NCI-H187 (cell line): ENCODE measurements at places on chromosomes 6 and 20.

DNA sequence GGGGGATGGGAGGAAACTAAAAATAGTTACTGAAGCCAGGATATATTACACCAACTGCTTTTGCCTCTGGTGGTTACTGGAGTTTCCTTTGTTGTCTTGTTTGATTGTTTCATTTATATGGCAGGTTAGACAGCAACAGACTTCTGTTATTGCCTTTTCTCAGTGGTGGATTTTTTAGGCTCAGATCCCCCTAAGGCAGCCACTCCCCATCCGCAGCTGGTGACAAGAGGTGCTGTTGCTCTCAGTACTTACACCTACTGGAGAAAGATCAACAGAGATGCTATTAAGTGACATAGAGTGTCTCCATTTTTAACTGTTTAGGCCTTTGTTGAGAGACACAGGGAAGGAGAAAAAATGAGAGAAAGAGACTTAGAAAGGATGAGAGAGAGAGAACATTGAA is 552.1 kb downstream of the PKHD1 start:
- DNase-seq: no peak

DNA sequence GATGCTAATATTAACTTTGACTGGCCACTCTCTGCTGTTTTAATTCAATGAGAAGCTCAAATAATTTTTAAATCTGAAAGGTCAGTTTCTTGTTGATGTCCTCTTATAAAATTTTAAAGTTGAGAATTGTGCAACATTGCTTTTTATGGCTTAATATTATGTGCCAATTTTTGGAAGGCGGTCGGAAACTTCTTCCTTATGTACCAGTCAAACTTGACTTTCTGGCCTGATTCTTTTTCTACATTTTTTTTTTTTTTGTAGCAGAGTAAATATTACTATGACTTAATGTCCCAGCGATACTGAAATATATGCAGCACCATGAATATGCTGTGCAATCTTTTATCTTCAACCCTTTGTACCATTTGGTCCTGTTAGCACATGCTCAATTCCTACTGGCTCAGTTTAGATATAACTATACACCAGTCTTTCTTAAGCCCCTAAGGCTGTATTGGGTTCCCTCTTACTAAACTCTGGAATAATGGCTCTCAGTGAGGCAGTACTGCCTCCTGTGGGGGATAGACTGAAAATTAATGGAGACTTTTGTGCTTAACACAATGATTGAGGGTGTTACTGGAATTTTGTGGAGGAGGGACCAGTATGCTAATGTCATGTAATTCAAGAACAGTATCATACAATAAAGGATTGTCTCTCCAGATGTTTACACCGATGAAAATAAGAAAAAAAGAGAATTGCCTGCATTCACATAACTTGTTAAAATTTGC is 156.4 kb upstream of the SYNCRIP start:
- no peak for DNase-seq

- DNase-seq: no peak
Measured at GRCh38 chr6:124073820-124074587, 270.3 kb downstream of the NKAIN2 start.

DNA sequence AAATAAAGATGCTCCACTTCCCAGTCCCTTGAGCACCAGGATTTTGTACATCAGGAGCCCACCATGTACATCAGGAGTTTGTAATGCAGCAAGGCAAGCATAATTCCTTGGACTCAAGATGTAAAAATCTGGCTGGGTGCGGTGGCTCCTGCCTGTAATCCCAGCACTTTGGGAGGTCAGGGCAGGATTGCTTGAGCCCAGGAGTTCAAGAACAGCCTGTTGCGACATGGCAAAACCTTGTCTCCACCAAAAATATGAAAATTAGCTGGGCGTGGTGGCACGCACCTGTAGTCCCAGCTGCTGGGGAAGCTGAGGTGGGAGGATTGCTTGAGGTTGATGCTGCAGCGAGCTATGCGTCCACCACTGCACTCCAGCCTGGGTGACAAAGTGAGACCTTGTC is 16.1 kb upstream of the MAP1LC3A start:
- DNase-seq: no peak

- peak; percentile 14 for DNase-seq
Measured at GRCh38 chr6:72553531-72554511, 68.0 kb upstream of the KCNQ5 start.

- no peak for DNase-seq
Measured at GRCh38 chr20:58075586-58076345, 152.7 kb downstream of the ANKRD60 start.

DNA sequence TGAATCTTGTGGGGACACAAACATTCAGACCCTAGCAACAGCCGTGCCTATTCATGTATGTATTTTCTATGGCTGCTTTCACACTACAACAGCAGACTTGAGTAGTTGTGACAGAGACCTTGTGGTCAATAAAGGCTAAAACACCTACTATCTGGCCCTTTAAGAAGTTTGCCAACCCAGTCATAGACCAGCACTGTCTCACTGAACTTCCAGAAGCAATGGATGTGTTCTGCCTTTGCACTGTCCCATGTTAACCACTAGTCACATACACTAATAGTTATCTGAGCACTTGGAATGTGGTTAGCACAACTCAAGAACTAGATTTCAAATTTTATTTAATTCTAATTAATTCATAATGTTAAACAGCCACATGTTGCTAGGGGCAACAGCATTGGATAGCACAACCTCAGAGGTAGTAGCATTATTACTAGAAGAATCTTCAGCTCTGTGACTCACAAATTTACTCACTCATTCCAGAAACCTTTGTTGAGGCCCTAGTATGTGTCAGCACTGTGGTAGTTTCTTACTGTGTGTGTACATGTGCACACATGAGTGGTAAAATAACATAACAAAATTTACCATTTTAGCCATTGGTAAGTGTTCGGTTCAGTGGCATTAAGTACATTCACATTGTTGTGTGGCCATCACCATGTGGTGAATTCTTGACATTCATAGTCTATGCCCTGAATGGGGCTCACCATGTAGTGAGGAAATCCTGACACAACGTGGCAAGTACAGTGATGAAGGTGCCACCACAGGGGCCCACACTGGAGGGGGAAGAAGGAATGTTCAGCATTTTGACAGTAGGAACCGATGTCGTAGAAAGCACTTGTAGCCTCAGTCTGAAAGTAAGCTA is 107.3 kb downstream of the CEP57L1 start:
- DNase-seq: no peak

- no peak for DNase-seq
Measured at GRCh38 chr6:152173957-152174356, 366.5 kb downstream of the ESR1 start.

GRCh38 chr20:56653211-56653610 is 24.1 kb downstream of the TFAP2C start:
- DNase-seq: no peak

DNA sequence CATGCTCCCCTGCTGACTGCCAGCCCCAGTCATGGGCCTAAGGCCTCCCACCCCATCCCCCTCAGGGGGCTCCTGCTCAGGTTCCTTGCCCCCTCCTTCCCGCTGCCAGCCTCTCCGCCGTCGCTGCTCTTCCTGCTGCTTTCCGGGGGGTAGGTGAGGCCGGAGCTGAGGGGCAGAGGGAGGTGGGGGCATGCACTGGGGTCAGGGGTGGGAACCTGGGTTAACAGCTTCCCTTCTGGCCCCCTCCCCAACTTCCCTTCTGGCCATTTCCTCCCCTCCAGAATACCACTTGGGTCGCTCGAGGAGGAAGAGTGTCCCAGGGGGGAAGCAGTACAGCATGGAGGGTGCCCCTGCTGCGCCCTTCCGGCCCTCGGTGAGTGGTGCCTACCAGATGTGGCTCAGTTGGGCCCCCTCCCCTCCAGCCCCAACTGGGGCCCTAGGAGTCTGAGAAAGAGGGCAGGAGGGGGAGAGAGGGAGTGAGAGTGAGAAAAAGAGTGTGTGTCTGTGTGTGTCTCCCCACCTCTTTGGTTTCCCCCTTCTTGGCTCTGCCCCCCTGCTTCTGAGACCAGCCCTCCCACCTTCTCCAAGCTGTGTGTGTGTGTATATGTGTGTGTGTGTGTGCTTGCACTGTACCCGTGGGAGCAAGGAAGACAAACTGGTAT is 12.1 kb downstream of the SYNGAP1 start:
- DNase-seq: no peak

GRCh38 chr6:163095401-163095800 is 319.1 kb upstream of the QKI start:
- no peak for DNase-seq

DNA sequence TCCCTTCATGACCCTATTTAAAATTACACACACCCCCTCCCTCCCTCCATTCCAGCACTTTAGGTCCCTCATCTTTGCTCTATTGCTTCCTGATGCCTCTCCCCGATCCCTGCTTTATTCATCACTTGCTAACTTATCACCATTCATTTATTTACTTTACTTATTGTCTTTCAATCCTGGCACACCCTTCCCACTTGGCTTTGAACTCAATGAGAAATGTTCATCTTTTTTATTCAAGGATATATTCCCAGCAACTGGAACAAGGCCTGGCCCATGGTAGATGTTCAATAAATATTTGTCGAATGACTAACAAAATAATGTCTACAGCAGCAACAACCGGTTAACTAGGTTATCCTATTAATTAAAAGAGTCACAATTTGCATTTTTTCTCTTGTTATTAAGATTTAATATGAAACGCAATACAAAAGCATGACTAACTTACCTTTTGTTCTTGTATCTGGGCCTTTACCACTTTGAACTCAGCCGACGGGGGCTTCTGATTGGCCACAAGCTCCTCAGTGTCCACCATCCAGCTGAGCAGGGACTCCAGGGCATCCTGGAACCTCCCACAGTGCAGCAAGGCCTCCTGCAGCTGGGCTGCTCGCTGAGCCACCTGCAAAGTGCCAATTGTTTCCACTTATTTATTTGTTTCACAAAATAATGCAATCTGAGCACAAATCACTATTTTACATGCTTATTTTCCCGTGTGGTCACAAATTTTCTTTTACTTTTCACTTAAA is 107.8 kb downstream of the DST start:
- DNase-seq: no peak

- no peak for DNase-seq
Measured at GRCh38 chr20:22001886-22002285, 296.4 kb downstream of the PAX1 start.

GRCh38 chr6:148221196-148221979 is 121.2 kb upstream of the SASH1 start:
- no peak for DNase-seq

DNA sequence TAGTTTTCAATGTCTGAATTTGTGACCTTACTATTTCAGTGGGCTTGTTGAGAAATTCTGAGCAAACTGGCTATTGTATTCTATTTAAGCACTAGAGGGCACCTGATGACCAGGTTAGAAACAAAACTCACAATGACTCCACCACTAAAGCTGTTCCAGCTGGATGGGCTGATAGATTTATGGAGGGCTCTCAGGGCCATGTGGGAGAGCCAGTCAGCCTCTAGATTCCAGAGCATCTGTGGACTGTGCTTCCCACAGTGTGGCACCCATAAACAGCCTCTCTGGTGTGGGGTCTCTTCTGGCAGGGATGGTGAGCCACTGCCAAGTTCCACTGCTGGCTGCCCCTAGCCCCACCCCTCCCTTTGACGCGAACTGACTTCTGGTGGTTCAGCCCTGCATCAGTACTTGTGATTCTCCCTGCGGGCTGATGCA is 29.2 kb downstream of the C6orf58 start:
- no peak for DNase-seq

GRCh38 chr6:151634336-151634720 is 140.5 kb downstream of the CCDC170 start:
- DNase-seq: no peak

DNA sequence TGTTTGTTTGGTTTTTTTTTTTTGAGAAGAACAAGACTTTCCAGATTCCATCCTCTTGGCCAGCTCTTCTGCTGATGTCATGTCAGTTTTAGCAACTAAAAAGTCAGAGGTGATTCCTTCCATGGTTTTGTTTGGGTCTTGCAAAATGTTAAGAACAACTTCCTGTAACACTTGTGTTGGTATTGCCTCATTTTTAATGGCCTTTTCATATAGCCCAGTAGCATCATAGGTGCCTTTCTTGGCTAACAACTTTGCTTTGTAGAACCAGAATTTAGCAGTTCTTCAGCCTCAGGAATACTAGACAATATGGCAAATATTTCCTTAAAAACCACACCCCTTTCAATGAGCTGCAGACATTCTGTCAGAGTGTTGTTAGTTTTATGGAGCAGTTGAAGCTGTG is 99.5 kb upstream of the SIRPG start:
- no peak for DNase-seq

- DNase-seq: no peak
Measured at GRCh38 chr20:39800548-39800947, 838.4 kb downstream of the DHX35 start.
